ENCODE measurements at places on chromosomes 5 and 9. TPM values are rescaled to one million over a fixed set of nuclear protein-coding genes. Genes with fewer than 3 reads are reported as not detected.
A peak's percentile ranks its signal among the peaks of the same experiment; 100 is the strongest.

Gene ZNF658
- total RNA-seq, result 1.6 TPM

Gene OR13C3
- total RNA-seq, result not detected

Gene FCN2
- not detected for total RNA-seq

Gene CDH12
- not detected for total RNA-seq

Gene CER1
- not detected for total RNA-seq

Gene INSL6
- total RNA-seq, result not detected

Gene TIMD4
- 1.3 TPM for total RNA-seq

Gene ANKRD31
- total RNA-seq, result 0.48 TPM

DNA sequence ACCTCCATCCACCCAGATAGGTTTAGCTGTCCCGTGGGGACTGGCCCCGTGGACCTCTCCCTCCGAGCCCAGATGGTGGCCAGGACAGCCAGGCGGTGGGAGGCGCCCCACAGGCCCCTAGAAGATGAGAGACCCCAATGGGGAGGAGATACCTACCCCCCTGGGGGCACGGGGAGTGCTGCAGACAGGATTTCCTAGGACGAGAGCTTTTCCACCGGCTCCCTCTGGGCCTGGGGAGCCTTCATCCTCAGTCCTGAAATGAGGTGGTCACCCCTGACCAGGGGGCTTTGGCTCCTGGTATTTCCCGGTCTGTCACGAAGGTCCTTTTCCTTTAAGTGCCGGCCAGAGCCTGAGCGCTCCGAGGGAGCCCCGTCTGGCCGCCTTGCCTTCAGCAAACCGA lies 46.8 kb downstream of the MRPL36 start:
- no peak for ATAC-seq

DNA sequence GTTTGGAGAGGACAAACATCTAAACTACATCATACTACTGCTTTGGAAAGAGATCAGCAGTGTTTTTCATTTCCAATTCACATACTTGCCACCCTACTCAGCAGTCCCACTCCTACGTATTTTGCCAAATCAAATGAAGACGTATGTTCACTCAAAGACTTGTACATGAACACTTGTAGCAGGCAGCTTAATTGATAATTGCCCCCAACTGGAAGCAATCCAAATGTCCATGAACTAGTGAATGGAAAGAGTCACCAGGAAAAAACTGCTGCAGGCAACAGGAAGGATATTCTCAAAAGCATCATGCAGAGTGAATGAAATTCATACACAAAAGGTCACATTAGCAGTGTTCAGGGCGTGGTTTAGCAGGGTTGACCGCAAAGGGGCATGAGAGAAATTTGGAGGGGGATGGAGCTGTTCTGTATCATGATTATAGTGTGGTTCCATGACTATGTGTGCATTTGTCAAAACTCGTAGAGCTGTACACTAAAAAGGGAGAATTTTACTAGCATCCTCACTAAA lies 38.8 kb downstream of the PAEP start:
- ATAC-seq, result no peak

GRCh38 chr9:130043654-130044623 lies 950 bp upstream of the FNBP1 start:
- no peak for ATAC-seq

DNA sequence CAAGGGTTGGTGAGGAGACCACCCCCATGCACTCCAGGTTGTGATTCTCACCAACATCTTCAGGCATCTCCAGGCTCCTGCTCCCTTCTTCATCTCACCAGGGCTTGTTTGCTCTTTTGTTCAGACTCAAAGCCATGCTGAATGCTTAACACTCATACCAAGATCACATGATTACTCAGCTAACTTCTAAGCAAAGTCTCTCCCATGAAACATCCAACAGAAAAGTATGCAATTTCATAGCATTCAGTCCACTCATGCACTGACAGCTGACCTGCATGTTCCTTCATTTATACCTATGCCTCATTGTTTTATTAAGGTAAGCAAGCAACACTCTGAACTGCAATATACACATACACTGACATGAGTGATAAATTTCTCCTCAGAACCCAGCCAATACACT lies 69.0 kb downstream of the SHC3 start:
- ATAC-seq, result no peak

DNA sequence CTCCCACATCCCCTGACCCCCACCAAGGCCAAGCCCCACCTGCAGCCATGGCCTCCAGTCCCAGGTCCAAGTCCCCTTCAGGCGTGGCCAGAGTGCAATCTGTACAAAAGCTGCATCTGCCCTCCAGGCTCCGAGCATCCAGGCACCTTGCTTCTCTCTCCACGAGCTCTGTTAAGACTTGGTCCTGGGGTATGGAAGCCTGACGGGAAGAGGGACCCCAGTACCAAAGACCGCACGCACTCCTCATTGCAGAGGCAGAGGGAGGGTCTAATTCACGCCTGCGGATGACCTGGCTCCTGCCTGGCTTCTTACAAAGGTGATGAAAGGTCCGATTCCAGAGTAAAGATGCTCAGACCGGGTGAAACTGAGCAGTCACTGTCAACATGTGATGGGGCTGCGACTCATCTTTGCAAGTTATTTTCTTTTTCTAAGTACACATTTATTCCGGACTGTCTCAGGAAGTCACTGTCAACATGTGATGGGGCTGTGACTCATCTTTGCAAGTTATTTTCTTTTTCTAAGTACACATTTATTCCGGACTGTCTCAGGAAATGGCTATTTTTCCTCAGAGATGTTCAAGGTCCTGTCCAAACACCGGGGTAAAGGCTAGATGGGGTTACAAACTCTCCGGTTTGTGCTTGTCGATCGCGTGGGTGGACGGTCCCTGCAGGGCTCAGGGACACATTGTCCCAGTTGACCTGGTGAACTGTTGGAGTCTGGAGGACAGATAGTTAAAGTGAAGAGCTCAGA lies 252.0 kb upstream of the IRX4 start:
- ATAC-seq, result no peak

DNA sequence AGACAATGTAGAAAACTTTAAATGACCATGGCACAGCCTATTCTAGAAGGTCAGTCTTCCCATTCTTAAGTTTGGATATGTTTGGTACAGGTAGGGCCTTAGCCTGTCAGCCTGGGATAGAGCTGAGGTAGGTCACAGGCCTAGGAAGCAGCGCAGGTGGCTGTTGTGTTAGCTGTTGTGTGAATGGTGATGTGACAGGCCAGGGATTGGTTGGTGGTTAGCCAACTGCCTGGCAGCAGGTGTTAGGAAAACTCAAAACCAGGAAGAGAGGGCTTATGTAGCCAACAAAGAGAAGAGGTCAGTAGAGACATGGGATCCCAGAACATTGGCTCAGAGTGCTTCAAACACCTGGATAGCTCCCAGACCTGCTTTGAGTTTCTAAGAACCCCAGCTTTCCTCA lies 84.2 kb downstream of the FBXO38 start:
- ATAC-seq, result no peak

- no peak for ATAC-seq
Measured at GRCh38 chr5:159095151-159095721, 4.5 kb downstream of the EBF1 start.

DNA sequence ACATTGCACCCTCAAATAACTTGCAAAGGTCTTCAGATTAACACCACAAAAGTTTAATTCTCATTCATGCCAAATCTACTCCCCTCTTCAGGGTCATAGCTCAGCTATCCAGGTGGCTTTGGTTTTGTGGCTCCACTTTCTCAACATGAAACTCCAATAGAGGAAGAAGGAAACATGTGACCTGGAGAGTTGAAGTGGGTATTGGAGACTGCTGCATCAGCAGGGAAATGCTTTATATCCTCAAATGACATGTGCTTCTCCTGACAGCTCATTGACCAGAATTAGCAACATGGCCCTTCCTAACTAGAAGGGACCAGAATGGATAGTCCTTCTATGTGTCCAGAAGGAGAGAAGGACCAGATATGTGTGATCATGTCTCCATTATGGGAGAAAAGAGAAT lies 73.6 kb downstream of the TLR4 start:
- no peak for ATAC-seq

- peak; percentile 15 for ATAC-seq
Measured at GRCh38 chr5:177496727-177497291, 595 bp downstream of the PDLIM7 start.

DNA sequence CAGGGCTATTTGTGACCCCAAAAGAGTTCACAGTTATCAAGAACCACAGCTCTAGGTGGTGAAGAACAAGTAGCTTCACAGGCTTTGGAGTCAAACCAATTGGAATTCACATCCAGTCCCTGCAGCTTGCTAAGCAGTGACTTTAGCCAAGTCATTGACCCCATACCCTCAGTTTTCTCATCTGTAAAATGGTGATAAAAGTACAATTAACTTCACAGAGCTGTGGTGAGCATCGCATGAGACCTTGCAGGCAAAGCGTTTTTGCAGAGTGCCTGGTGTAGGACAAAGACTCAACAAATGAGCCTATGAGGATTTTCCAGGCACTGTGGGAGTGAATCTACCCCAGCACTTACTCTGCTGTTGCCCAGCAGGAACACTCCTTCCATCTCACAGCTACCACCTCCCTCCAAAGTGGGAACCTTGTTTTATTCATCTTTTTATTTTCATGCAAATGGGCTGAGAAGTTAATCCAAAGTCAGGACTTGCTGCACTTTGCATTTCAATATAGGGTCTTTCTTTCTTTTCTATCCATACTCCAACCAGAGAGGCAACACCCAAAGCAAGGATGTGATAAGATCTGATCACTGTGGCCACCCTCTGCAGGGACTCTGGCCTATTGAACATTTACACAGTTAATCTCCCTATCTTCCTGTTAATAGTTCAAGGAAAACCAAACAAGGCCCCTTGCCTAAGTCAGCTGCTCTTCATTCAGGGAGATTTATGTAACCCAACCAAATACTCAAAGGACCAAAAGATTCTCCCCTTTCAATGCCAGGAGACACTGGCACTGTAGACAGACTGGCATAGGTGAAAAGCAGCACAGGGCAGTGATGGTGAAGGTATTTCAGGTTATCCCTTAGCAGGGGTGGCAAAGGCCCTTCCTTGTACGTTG lies 41.9 kb downstream of the ABCA1 start:
- ATAC-seq, result no peak

- no peak for ATAC-seq
Measured at GRCh38 chr5:148956477-148957385, 106.1 kb downstream of the SH3TC2 start.

DNA sequence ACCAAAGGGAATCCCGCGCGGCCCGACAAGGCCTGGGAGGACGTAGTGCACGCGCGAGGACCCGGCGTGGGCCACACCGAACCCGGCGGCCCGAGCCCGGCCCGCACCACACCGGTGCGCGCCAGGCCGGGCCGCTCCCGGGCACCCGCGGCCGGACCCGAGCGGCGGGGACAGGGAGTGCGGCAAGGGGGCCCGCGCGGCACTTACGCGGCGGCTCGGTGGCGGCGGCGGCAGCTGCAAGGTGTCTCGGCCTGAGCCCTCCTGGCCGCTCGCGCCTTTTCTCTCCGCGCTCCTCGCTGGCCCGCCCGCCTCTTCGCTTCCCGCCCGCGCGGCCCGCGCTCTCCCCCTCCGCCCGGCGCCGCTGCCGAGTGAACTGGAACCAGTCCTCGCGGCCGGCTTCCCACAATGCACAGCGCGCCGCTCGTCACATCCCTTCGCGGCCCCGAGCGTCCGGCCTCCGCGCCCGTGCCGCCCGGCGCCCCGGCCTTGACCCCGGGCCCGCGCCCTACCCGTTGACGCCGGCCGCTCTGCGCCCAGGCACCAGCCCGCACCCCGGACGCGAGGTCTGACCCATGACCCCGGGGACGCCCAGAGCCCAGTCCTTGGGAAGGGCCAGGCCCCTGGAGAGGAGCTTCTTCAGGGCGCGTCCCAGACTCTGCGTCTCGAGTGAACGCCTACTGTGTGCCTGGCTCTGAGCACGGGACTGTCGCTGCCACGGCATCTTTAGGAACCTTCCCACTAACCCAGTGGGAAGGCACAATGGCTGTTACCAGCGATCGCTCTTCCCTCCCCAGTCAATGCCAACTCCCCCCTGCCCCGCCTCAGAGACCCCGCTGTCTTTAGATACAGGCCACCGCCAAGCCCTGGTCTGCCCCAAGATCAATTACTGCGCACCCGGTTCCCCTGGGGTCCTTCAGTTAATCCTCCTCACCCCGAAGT lies at the start of gene MACROH2A1:
MACROH2A1 (minus strand) TSS at position 377 of the 939 bp plus-strand sequence. CDS start 10,138 bp downstream, outside the sequence.
- ATAC-seq, result peak; percentile 92

DNA sequence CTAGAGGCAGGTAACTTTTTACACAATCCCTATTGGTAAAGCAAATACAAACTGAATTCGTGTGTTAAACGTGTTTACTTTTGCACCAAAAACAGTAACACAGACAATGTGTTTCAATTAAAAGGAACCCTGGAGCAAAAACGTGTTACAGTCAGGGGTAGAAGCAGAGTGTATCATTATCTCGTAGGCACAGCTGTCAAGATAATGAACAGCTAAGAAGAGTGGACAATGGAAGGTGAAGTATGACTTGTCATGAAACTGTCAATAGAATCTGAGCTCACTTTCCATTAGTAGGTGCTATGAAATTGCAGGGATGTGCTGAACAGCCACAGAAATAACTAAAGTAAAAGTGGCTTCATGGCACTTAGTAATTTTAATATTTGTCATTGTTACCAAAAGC lies 1229.8 kb upstream of the WWC1 start:
- ATAC-seq, result no peak

GRCh38 chr5:135825373-135826220 lies 8.9 kb upstream of the SLC25A48 start:
- no peak for ATAC-seq

- no peak for ATAC-seq
Measured at GRCh38 chr5:56677690-56678305, 137.6 kb upstream of the MAP3K1 start.

DNA sequence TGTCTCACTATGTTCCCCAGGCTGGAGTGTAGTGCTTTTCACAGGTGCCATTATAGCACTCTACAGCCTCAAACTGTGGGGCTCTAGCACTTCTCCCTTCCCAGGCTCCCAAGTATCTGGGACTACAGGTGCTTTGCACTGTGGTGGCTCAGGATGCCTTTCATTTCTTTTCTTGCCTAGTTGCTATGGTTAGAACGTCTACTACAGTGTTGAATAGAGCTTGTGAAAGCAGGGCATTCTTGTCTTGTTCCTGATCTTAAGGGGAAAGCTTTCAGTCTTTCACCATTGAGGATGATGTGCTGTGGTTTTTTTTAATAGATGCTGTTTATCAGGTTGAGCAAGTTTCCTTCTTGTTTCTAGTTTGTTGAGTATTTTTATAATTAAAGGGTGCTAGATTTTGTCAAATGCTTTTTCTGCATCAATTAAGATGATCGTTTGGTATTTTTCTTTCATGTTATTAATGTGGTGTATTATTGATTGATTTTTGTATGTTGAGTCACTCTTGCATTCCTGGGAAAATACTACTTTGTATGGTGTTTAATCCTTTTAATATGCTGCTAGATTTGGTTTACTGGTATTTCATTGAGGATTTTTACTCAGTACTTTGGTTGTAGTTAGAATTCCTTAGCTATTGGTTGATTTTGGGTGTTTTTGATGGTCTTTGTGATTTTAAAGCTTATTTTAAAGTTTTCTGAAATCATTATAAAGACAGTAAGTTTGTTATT lies 35.6 kb downstream of the GPBP1 start:
- ATAC-seq, result peak; percentile 65

- no peak for ATAC-seq
Measured at GRCh38 chr9:102035929-102036328, 297.5 kb upstream of the GRIN3A start.

GRCh38 chr5:143552680-143553079 lies 149.2 kb upstream of the NR3C1 start:
- ATAC-seq, result no peak

- no peak for ATAC-seq
Measured at GRCh38 chr5:157323107-157323706, 57.3 kb downstream of the CYFIP2 start.

Data from activated T-helper 17 cell treated with anti-CD3 and anti-CD28 coated beads, Interleukin-2, amount 50 U/mL, for 72 hours (primary cell).